ENCODE measurements at places on chromosomes 11 and 22. TPM values are rescaled to one million over a fixed set of nuclear protein-coding genes. Genes with fewer than 3 reads are reported as not detected.

Gene OR52E8
- not detected for polyA plus RNA-seq

Gene ZBTB16
- 7.8 TPM for polyA plus RNA-seq

Gene GLYATL1B
- 0.06 TPM for polyA plus RNA-seq

- no peak for DNase-seq
- no peak overlapping the region for H3K4me3 ChIP-seq
- H3K27ac ChIP-seq, result no peak overlapping the region
These were observed 4.3 kb upstream of the PNPLA5 start for GRCh38 chr22:43895986-43896645.

GRCh38 chr11:133705074-133705648, 140.2 kb downstream of the SPATA19 start:
- no peak overlapping the region for H3K4me3 ChIP-seq
- H3K4me1 ChIP-seq, result no peaks in the 10 kb centered on the region
- H3K36me3 ChIP-seq, result no peaks in the 10 kb centered on the region

GRCh38 chr11:116775975-116776374, 3.2 kb upstream of the BUD13 start:
- no peak for DNase-seq
- no peaks in the 10 kb centered on the region for H3K27me3 ChIP-seq
- H3K27ac ChIP-seq, result no peak overlapping the region
- H3K4me3 ChIP-seq, result no peak overlapping the region

DNA sequence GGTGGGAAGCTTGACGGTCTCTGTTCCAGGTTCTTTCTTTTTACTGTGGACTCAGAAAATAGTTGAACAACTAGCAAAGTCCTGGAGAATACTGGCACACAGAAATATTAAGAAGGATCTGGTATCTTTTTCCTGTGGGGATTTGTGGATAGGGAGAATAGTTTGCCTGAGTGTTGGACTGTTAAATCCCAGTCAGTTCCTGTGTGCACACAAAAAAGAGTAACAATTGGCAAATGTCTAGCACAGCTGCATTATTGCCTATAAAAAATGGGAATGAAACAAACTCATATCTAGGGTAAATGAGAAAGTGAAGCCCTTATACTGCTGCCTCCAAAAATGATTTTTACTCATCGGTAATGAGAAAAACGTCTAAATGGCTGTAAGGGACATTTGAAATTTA, 828.2 kb downstream of the JRKL start:
- H3K27me3 ChIP-seq, result no peaks in the 10 kb centered on the region
- no peak for DNase-seq
- no peaks in the 10 kb centered on the region for H3K36me3 ChIP-seq
- H3K4me1 ChIP-seq, result no peaks in the 10 kb centered on the region

GRCh38 chr11:2205214-2205720, 33.7 kb upstream of the TH start:
- no peaks in the 10 kb centered on the region for H3K4me1 ChIP-seq
- H3K36me3 ChIP-seq, result no peaks in the 10 kb centered on the region
- H3K4me3 ChIP-seq, result no peak overlapping the region
- DNase-seq, result no peak
- no peaks in the 10 kb centered on the region for H3K27me3 ChIP-seq
- H3K27ac ChIP-seq, result peak overlapping the region; percentile 82

DNA sequence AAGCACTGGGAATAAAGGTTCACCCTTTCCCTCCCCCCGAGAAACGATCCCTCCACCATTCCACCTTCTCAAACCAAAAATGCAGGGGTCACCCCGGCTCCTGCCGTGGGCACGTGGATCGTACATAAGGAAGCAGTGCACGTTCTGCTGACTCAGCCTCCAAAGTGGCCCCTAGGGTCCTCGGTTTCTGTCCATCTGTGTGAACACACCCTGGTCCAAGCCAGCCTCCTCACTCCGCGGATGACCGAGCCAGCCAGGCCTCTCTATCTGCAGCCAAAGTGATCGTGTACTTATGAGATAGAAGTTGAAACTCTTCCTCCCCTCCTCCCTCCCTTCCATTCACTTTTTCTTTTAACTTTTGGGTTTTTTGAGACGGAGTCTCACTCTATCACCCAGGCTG, 16.2 kb downstream of the C11orf24 start:
- no peak for DNase-seq
- no peaks in the 10 kb centered on the region for H3K36me3 ChIP-seq
- no peak overlapping the region for H3K4me3 ChIP-seq
- H3K4me1 ChIP-seq, result no peaks in the 10 kb centered on the region

DNA sequence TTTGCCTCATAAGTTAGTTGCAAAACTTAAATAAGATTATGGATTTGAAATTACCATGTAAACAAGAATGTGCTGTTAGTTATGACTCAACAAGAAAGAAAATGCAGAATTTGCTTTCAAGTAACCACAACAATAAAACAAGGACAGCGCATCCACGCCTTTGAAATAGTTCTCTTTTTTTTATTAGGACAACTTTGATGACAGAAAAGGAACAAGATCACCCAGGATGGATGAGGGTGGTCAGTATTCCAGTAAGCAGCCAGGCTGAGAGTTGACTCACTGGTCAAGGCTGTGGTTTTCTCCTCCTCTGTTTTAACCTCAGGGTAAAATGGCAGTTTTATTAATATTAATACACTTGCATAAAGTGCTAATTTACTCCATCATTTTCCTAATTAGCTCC, 544.4 kb downstream of the OPCML start:
- no peak for DNase-seq
- H3K27ac ChIP-seq, result no peak overlapping the region
- H3K4me1 ChIP-seq, result no peaks in the 10 kb centered on the region
- H3K4me3 ChIP-seq, result no peak overlapping the region
- no peaks in the 10 kb centered on the region for H3K36me3 ChIP-seq
